Glutamatergic neuron (in vitro differentiated cells): ENCODE measurements at places on chromosomes 5 and 9. TPM values are rescaled to one million over a fixed set of nuclear protein-coding genes. Genes with fewer than 3 reads are reported as not detected.
A peak's percentile ranks its signal among the peaks of the same experiment; 100 is the strongest.

Gene SYNPO
- 16.1 TPM for total RNA-seq

Gene EQTN
- total RNA-seq, result not detected

Gene SMIM32
- total RNA-seq, result not detected

Gene CCDC152
- 13.4 TPM for total RNA-seq

Gene TMEM215
- total RNA-seq, result 0.27 TPM

Gene GRXCR2
- total RNA-seq, result not detected

DNA sequence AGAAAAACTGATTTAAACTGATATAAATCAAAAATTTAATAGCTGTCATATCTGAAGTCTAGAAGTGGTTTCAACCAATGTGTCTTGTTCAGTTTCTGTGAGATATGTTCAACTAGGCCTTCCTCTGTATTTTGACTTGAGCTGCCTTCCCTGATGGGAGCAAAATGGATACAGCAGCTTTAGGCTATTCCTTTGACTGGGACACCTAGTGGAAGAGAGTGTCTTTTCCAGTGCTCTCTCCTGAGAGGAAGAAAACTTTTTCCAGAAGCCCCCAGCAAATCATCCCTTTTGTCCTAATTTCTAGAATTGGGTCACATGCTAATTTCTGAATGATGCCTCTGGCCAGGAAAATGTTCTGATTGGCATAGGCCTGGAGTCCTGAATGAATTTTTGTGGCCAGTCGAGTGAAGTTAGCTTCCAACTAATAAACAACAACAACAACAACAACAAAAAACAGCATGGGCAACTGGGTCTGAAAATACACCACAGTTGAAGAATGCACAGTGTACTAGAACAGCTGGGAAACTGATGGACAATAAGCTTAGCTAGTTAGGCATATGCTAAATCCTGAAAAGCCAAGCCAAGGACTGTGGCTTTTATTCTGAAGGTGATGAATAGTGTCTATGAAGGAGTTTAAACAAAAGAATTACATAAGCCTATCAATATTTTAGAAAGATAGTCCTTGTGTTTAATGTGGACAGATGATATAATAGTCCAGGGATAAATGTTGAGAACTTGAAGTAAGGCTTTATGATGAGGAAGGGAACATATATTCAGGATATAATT lies 125.7 kb downstream of the FBN2 start:
- peaks cover 6% of the 10 kb centered on the region for H3K4me1 ChIP-seq
- DNase-seq, result no peak
- H3K27me3 ChIP-seq, result no peaks in the 10 kb centered on the region

DNA sequence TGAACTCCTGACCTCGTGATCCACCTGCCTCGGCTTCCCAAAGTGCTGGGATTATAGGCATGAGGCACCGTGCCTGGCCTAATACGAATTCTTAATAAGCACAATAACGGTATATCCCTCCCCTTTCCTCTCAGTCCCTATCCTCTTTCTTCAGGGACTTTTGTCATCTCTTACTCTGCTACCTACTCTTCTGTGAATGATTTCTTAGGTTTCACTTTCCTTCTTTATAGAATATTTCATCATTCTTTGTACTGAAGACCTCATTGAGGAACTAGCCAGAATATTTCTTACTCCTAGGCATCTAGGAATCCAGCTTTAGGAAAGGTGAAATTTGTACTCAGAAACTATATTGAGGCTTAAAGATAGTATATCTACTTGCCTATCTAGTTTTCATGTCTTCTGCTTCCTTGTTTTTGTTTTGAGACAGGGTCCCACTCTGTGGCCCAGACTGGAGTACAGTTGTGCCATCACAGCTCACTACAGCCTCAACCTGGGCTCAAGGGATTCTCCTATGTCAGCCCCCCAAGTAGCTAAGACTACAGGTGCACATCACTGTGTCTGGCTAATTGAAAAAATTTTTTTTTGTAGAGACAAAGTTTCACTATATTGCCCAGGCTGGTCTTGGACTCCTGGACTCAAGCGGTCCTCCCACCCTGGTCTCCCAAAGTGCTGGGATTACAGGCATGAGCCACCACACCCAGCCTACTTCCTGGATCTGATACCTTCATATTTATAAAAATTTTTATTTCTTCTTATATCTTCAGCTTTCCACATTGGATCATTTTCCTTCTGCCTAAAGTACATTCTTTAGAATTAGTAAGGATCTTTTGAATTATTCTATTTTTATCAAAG lies 69.7 kb downstream of the GPBP1 start:
- no peak overlapping the region for H3K4me3 ChIP-seq
- H3K27ac ChIP-seq, result no peak overlapping the region
- H3K27me3 ChIP-seq, result no peaks in the 10 kb centered on the region
- DNase-seq, result no peak
- no peaks in the 10 kb centered on the region for H3K4me1 ChIP-seq
- H3K36me3 ChIP-seq, result no peaks in the 10 kb centered on the region

DNA sequence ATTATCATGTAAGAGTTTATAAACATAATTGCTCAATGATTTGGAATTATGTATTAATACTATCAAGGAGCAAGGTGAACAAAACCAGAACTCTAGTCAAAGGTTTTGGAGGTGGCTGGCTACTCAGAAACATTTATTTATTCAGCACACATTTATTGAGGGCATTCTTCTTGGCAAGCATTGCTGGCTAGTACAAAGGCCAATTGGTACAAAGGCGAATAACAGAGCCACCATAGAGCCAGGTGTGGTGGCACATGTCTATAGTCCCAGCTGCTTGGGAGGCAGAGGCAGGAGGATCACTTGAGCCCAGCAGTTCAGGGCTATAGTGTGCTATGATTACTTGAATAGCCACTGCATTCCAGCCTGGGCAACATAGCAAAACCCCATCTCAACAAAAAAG lies 242.1 kb downstream of the CWC27 start:
- no peak overlapping the region for H3K27ac ChIP-seq
- DNase-seq, result no peak
- peaks cover 4% of the 10 kb centered on the region for H3K36me3 ChIP-seq

- no peak for DNase-seq
- peaks cover 3% of the 10 kb centered on the region for H3K4me1 ChIP-seq
- H3K27me3 ChIP-seq, result no peaks in the 10 kb centered on the region
- no peak overlapping the region for H3K4me3 ChIP-seq
- no peak overlapping the region for H3K27ac ChIP-seq
Observed at GRCh38 chr9:87793292-87793691, 67.4 kb downstream of the CTSL start.

DNA sequence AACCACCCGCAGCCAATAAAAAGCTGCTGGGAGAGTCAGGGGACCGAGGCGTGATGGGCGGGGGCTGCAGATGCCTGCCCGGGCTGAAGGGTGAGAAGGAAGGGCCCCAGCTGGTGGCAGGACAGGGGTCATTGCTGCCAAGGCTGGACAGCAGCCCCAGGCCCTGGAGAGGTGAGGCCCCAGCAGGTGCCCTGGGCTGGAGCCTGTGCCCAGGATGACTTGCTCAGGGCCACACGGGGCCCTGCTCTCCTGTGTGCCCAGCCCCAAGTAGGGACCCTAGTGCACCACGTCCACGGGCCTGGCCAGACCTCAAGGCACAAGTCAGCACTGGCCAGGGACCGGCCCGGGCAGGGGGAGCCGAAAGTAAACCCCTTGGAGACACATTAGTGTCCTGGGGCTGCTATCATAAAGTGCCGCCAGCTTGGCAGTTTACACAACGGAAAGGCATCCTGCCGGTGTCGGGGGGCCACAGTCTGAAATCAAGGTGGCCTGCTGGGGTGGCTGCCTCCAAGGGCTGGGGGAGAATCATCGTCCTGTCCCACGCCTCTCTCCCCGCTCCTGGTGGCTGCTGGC lies 22.0 kb downstream of the LHX3 start:
- DNase-seq, result no peak
- H3K4me3 ChIP-seq, result no peak overlapping the region
- H3K4me1 ChIP-seq, result no peaks in the 10 kb centered on the region
- H3K27ac ChIP-seq, result no peak overlapping the region
- H3K36me3 ChIP-seq, result no peaks in the 10 kb centered on the region

- H3K27ac ChIP-seq, result no peak overlapping the region
- H3K27me3 ChIP-seq, result no peaks in the 10 kb centered on the region
- H3K4me1 ChIP-seq, result no peaks in the 10 kb centered on the region
- H3K4me3 ChIP-seq, result no peak overlapping the region
- DNase-seq, result no peak
Observed at GRCh38 chr5:115977988-115978387, 15.7 kb downstream of the LVRN start.

DNA sequence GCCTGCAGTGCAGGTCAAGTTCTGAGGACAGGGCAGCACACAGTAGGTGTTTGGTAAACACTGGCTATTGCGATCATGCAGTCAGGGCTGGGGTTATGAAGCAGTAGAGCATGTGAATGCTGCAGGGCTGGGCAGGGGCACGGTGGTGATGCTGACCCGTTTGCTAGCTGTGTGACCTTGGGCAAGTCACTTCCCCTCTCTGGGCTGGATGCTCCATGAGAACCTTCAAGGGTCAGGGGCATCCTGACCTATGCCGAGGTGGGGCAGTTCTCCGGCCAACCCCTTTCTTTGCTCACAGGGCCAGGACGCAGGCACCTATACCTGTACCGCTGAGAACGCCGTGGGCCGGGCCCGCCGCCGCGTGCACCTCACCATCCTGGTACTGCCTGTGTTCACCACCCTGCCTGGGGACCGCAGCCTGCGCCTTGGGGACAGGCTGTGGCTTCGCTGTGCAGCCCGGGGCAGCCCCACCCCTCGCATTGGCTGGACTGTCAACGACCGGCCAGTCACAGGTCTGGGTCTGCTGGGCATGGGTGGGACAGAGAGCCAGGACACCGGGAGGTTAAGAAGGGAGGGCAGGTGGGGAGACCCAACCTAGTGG lies 39.0 kb upstream of the ASS1 start:
- H3K27ac ChIP-seq, result no peak overlapping the region
- H3K27me3 ChIP-seq, result peaks cover 1% of the 10 kb centered on the region
- peaks cover 3% of the 10 kb centered on the region for H3K4me1 ChIP-seq
- no peak overlapping the region for H3K4me3 ChIP-seq
- no peak for DNase-seq

GRCh38 chr5:38600329-38601045 lies 44.0 kb upstream of the LIFR start:
- no peaks in the 10 kb centered on the region for H3K36me3 ChIP-seq
- H3K4me3 ChIP-seq, result no peak overlapping the region
- H3K27me3 ChIP-seq, result no peaks in the 10 kb centered on the region
- H3K27ac ChIP-seq, result no peak overlapping the region
- H3K4me1 ChIP-seq, result no peaks in the 10 kb centered on the region
- no peak for DNase-seq

DNA sequence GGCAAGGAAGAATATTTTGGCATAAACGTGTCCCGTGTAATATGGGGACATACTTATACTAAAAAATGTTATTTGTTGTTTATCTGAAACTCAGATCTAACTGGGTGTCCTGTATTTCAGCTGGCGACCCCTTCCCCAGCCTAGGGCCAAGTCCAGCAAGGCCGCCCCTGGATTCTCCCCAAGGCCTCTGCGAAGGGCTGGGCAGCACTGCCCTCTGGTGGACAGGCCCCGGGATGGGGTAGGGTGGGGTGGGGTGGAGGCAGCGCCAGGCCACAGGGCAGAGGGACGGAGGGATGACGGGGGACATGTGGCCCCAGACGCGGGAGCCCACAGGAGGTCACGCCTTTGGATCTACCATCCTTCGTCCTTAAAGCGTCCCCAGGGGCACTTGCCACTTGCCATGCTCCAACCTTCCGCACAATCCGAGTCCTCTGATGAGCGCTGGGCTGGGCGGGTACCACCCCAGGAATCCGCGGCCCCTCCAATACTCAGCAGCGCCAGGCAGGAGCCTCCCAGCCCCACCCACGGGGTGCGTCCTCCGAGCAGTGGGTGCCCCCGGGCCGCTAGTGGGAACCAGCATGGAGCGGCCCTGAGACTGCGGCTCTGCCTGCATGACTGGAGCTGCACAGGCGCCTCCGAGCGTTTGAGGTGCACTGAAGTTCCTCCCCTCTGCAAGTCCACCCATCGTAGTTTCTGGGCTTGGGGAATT lies 7.1 kb upstream of the AGPAT2 start:
- peak; percentile 86 for DNase-seq
- H3K27ac ChIP-seq, result no peak overlapping the region
- peaks cover 15% of the 10 kb centered on the region for H3K4me1 ChIP-seq
- H3K4me3 ChIP-seq, result no peak overlapping the region

GRCh38 chr5:73005886-73006285 lies 50.0 kb downstream of the FCHO2 start:
- no peaks in the 10 kb centered on the region for H3K36me3 ChIP-seq
- no peak overlapping the region for H3K27ac ChIP-seq
- no peaks in the 10 kb centered on the region for H3K27me3 ChIP-seq
- DNase-seq, result no peak
- H3K4me1 ChIP-seq, result no peaks in the 10 kb centered on the region

- H3K4me3 ChIP-seq, result no peak overlapping the region
- DNase-seq, result no peak
- no peak overlapping the region for H3K27ac ChIP-seq
Observed at GRCh38 chr9:84975926-84976325, 306.4 kb downstream of the NTRK2 start.

DNA sequence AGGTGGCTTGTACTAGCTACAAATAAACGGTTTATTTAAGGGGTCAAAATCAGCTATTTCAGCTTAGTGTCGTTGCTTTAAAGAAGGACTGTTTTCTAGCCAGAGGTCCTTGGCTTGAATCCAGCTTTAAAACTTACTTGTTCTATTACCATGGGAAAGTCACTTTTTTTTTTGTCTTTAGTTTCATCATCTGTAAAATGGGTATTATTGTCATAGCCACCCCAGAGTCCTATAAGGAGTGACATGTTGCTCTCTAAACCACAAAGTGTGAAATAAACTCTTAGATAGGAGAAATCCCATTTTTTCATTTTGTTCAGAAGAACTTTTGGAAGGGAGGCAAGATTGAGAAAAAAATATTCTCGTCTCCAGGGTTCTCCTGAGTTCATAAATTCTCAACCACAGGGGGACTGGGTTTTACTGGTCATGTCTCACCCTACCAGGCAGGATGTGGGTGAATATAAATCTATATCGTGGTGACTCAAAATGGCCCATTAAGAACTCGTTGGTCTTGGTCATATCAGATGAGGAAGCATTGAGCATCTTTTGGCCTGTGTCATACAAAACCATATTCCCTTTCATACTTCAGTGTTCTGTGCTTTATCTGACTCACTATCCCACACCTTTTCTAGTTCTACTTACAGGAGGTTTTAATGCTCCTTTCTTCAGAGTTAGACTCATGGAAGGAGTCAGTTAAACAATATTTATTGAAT lies 202.7 kb upstream of the NR3C1 start:
- peaks cover 6% of the 10 kb centered on the region for H3K36me3 ChIP-seq
- H3K4me3 ChIP-seq, result no peak overlapping the region
- peaks cover 1% of the 10 kb centered on the region for H3K27me3 ChIP-seq
- no peak for DNase-seq
- H3K4me1 ChIP-seq, result no peaks in the 10 kb centered on the region
- H3K27ac ChIP-seq, result no peak overlapping the region

DNA sequence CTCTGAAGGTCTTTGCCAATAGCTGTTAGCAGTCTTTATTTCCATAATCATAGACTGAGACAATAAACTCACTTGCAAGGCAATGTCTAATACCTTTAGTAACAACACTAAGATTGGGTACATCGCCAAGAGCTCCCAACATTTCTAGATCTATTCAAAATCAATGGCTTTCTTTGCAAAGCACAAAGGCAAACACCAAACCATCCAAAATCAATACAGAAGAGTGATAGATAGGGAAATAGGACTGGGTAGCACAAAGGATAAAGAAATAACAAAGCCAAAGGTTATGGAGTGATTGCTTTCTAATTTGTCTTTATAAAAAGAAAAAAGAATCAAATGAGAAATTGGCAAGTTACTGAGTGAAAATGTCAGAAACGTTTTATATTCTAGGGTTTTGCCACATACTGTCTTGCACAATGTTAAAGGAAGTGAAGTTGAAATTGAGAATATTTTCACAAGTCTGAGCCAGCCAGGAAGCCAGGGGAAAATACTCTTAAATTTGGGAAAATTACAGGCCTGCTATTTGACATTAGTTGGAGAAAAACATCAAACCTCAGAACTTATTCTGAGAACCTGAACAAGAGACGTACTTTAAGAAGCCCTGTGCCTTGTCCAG lies 53.3 kb upstream of the LHFPL2 start:
- H3K4me3 ChIP-seq, result no peak overlapping the region
- no peaks in the 10 kb centered on the region for H3K27me3 ChIP-seq
- no peaks in the 10 kb centered on the region for H3K36me3 ChIP-seq
- H3K4me1 ChIP-seq, result no peaks in the 10 kb centered on the region
